ENCODE measurements at places on chromosomes 12 and 14. TPM values are rescaled to one million over a fixed set of nuclear protein-coding genes. Genes with fewer than 3 reads are reported as not detected.

Gene PLA2G1B
- not detected for total RNA-seq

Gene INHBE
- 0.17 TPM for total RNA-seq

DNA sequence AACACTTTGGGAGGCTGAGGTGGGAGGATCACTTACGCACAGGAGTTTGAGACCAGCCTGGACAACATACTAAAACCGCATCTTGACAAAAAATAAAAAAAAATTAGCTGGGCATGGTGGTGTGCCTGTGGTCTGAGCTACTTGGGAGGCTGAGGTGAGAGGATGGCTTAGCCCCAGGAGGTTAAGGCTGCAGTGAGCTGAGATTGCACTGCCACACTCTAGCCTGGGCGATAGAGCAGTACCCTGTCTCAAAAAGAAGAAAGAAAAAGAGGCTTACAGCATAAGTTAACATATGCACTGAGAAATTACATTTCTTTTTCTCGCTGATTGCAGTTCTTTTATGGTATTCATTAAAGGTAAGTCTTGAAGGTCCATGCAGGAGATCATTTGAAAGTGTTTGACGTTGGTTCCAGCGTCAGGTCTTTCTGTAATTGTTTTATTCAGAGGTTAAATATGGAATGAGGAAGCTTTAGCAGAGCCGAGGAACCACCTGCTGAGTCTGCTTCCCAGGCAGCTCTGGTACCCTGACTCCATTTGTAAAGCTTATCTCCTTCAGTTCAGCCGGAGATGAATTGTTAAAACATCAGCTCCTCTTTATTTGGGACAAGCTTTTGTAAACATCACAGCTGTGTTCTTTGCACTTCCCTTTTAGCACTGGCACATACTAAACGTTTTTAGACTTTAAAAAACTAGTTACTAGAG is 18.5 kb downstream of the SFSWAP start:
- DNase-seq = no peak

- DNase-seq = no peak
Measured at GRCh38 chr12:71441836-71442566, 2.4 kb downstream of the LGR5 start.

DNA sequence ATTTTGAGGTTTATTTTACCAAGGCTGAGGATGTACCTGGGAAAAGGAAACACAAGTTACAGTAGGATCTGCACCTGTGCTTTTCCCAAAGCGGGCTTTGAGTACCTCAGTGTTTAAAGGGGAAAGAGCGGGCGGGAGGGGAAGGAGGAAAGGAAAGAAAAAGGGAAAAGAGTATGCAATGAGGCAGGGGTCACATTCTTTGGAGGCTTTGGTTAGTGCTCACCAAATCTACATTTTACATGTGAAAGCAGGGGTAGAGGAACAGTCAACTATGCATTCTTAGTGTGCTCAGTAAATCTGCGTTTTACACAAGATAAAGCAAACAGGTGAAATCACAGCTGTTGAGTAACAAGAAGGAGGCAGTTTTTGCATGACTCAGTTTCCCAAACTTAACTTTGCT is 242.2 kb downstream of the TMEM132C start:
- no peak for DNase-seq
